ENCODE measurements at places on chromosomes 12 and 14. TPM values are rescaled to one million over a fixed set of nuclear protein-coding genes. Genes with fewer than 3 reads are reported as not detected.
A peak's percentile ranks its signal among the peaks of the same experiment; 100 is the strongest.

DNA sequence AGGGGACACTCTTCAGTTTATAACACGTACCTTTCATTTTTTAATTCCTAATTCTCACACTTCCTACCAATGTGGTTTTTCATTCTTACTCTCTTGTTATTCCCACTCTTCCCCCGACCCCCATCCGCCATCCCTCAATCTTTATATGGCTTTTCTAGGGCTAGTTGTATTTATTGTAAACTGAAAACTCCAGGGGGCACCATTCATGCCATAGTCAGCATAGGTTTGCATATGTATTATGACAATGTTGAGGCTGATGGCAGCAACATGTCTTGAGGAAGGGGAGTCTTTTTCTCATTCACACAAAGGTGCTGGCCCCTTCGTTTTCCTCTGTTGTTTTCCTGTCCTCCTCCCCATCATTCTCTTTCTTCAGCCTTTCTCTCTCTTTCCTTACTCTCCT is 27.7 kb upstream of the LTA4H start:
- peak; percentile 34 for DNase-seq

DNA sequence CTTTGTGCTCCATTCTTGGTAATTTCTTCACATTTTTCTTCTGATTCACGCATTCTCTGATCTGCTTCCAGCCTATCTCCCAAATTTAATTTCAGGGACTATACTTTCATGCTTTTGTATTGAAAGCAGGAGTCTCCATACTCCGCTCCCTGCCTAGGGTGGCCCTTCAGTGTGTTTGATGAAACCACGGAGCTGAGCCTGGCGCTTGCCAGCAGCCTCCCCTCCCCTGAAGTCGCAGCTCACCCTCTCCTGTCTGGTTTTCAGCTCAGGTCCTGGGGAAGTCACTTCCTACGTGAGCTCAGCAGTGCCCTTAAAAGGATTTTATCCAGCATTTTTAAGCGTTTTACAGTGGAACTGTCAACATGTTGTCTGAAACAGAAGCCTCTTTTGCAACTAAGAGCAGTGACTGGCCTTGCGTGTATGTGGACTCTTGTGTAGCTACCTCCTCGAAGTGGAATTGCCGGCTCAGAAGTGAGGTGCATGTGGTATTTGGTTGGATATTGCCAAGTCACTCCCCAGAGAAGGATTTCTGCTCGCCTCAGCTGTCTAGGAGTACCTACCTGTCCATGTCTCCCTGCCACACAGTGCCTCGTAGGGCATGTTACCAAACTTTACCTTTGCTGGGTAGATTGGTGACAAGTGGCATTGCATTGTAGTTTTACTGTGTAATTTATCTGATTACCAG is 78.5 kb downstream of the TESC start:
- no peak for DNase-seq

- no peak for DNase-seq
Observed at GRCh38 chr14:68458840-68459469, 333.9 kb downstream of the ZFP36L1 start.

DNA sequence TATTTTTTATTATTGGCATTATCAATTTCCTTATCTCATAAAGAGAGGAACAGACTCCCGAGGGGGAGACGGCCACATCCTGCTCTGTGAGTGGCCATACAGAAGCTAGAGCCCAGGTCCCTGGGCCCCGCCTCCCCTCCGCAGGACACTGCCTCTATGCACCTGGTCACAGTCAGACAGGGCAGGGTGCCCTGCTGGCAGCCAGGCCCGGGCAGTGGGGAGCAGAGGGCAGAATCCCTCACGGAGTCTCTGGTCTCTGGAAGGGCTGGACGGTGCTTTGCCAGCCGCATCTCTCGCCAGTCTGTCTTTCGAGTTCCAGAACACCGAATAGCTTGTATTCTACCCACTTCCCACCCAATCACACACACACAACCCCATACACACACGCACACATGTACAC is 16.4 kb upstream of the CACNA2D4 start:
- DNase-seq, result no peak

DNA sequence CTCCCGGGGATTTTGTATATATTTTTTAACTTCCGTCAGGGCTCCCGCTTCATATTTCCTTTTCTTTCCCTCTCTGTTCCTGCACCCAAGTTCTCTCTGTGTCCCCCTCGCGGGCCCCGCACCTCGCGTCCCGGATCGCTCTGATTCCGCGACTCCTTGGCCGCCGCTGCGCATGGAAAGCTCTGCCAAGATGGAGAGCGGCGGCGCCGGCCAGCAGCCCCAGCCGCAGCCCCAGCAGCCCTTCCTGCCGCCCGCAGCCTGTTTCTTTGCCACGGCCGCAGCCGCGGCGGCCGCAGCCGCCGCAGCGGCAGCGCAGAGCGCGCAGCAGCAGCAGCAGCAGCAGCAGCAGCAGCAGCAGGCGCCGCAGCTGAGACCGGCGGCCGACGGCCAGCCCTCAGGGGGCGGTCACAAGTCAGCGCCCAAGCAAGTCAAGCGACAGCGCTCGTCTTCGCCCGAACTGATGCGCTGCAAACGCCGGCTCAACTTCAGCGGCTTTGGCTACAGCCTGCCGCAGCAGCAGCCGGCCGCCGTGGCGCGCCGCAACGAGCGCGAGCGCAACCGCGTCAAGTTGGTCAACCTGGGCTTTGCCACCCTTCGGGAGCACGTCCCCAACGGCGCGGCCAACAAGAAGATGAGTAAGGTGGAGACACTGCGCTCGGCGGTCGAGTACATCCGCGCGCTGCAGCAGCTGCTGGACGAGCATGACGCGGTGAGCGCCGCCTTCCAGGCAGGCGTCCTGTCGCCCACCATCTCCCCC is 777 bp downstream of the ASCL1 start:
- DNase-seq, result no peak

DNA sequence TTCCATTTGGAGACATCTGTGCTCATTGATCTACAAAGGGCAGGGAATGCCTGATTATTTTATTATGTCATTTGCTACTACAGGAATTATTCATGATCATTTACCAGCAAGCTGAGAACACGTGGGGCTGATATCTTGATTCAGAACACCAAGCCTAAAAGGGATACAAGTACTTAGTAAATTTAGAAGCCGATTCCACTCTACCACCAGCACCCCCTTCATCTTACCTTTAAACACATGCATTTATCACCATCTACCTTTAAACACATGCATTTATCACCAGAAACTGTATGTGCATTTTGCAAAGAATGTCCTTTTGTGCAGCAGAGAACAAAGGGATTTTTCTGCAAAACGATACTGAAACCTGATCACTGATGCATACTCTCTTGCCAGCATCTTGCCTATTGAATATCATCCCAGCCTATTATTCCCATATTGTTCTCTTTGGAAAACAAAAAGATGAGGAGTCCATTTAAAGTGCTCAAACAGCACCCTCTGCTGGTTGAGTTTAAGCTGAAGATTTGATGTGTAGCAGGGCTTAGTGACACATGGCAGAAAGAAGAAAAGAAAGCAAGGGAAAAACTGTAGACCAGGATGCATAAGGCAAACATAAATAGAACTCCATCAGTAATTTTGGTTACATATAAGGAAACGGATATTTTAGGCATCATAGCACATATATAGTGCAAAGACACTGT is 132.6 kb upstream of the PLEKHG7 start:
- DNase-seq, result no peak

DNA sequence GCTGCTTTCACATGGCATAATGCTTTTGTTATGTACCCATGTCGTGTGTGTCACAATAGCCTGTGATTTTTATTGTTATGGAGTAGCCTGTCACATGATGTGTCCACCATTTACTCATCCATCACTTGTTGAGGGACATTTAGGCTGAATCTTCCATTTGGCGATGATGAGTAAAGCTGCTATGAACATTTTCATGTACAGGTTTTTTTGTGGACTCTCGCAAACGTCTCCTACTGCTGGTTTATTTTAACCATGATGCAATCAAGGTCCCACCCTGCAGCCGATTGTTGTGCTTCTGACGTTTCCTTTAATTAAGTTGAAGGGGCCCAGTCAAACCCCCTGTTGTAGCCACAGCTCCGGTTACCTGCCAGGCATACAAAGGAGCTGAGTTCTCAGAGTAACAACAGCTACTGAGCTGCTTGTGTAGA is 63.2 kb downstream of the ZNF664 start:
- no peak for DNase-seq

GRCh38 chr12:27434673-27435565 is 11.6 kb upstream of the SMCO2 start:
- no peak for DNase-seq

DNA sequence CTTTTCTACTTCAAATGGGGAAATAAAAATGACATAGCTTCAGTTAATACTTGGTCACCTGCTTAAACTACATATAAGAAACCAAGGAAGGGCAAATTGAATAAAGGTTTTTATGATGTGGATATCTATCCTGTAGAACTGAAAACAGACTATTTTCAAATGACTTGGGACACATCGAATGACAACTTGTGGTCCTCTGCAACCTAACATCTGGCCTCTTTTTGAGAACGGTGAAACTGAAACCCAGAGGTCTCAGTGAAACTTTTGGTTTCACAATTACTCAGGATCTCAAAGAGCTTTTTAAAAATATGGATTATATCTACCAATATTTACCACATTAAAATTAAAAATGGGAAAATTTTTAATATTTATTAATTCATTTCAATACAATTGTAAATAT is 65.2 kb downstream of the PPP2R5E start:
- DNase-seq, result no peak

DNA sequence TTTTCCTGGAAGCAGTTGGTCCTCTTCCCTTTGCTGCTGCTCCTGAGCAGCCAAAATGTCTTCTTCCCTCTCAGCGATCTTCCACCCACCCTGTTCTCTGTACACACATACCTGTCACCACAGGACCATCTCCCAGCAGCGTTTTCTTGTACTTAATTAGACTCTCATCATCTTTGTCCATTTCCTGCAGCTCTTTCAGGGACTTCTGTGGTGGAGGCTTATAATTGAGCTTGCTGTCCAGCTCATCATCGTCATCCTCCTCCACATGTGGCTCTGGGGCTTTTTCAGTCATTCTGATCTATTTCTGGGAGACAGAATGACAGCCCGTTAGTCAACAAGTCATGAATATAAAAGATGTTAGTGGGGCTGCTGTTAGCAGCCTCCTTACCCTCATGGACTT is 11.0 kb downstream of the ARHGDIB start:
- DNase-seq, result no peak

DNA sequence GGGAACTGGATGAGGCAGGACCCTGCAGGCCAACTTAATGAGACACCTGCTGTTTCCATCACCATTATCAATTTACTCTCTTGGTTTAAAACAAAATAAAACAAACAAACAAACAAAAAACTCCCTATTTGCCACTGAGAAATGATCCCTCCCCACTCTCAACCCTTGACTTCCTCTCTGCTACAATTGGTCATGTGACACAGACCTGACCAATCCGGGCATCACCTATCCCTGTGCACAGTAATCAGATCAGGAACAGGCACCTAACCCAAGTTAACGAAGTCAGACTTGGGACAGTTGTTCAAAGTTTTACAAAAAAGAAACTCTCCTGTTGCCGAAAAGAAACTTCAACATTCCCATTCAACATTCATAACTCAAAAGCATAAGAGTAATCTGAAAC is 58.4 kb downstream of the NELL2 start:
- no peak for DNase-seq

DNA sequence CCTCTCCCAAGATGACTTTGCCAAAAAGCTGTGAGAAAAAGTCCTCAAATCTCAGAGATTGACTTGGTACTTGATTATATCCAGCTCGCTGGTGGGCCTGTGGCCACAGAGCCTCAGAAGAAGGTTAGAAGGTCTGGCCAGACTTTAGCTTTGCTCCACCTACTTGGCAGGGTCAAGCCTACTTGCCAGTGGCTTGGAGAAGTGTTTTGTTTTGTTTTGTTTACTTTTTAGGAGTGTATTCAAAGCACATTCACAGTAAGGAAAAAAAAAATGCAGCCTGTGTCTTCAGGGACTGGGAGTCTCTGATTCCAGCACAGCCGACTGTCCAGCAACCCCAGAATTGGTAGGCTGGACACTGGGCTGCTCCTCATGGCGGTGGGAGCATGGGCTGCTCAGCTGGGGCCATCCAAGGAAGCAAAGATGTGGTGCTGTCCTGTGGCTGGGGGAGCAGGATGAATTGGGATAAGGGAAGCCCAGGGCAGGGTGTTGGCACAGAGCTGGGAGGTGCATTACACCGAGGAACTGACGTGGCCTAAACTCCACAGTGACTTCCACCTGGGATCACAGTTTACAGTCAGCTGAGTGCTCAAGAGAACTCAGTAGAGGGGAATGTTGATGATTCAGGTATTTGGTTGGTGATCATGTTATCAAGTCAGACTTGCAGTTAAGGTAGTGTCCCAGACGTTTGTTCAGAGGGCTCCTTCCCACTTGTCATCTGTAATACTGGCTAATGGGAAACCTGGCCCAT is 73.5 kb downstream of the PPP2R5C start:
- DNase-seq, result peak; percentile 58

DNA sequence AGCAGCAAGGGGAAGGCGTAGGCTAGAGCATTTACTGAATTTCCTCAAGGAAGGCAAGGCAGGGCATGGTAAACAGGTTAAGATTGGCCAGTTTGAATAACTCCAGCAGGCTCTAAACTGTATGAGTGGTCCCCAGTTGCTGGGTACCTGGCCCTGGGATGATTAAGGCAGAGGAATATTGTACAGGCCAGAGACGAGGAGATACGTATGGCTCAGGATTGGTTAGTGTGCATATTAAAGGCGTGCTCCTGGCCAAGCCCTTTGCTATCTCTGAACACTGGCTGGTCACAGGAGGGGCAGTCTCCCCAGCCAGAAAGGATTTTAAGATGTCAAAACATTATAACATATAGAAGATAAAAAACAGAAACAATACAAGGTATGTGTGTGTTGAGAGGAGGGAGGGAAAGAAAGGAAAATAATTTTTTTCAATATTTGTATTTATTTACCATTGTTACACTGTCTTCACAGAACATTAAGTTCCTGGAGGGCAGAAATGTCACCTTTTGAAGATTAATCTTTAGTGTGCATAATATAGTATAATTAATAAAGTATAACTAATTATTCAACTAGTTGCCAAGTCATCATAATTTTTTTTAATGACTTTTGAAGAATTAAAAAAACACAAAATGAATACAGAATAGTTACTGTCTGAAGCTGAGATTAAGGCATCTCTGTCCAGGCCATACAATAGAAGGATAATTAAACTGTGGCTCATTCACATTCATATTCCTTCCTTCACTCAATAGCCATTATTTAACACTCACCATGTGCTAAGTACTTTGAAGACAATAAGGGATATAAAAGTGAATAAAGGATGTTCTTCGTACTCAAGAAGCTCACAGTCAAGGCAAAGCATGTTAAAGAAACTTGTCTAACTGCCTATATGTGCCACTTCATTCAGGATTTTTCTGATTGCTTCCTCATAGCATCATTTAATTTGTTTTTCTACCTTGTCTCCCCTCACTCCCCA is 41.9 kb downstream of the DCP1B start:
- no peak for DNase-seq

- no peak for DNase-seq
Observed at GRCh38 chr12:48003226-48004052, 837 bp downstream of the COL2A1 start.

GRCh38 chr12:124100572-124101178 is 127.7 kb downstream of the ZNF664 start:
- DNase-seq, result no peak

- no peak for DNase-seq
Observed at GRCh38 chr12:8818526-8818925, 3.9 kb upstream of the A2ML1 start.

- DNase-seq, result no peak
Observed at GRCh38 chr12:54222609-54223008, 33.8 kb upstream of the SMUG1 start.

Gene ACOT4
- polyA plus RNA-seq, result 0.73 TPM

Gene SYT1
- 3.5 TPM for polyA plus RNA-seq

Gene PLEKHD1
- polyA plus RNA-seq, result 0.30 TPM

Gene SLCO1A2
- polyA plus RNA-seq, result 0.51 TPM

Gene STAC3
- 4.1 TPM for polyA plus RNA-seq

Gene POLE2
- polyA plus RNA-seq, result 27.3 TPM

Gene CLEC1B
- 1.1 TPM for polyA plus RNA-seq

Gene DHRS2
- 0.28 TPM for polyA plus RNA-seq

Gene C3AR1
- polyA plus RNA-seq, result 4.3 TPM

Gene SLC6A12
- 0.73 TPM for polyA plus RNA-seq

All from left lung (tissue), 14 donors.